ENCODE measurements at places on chromosomes 6 and 20.

GRCh38 chr6:89356642-89357170, 4.2 kb upstream of the UBE2J1 start:
- no peaks in the 10 kb centered on the region for H3K27me3 ChIP-seq
- H3K36me3 ChIP-seq = peaks cover 5% of the 10 kb centered on the region
- peak overlapping the region; percentile 84 for H3K4me3 ChIP-seq
- peaks cover 37% of the 10 kb centered on the region for H3K4me1 ChIP-seq
- peak overlapping the region; percentile 66 for H3K27ac ChIP-seq
- DNase-seq = no peak

- peaks cover 4% of the 10 kb centered on the region for H3K27me3 ChIP-seq
- no peak overlapping the region for H3K4me3 ChIP-seq
- DNase-seq = no peak
- no peaks in the 10 kb centered on the region for H3K36me3 ChIP-seq
These were observed 50.0 kb downstream of the CDH26 start for GRCh38 chr20:60008130-60008808.

DNA sequence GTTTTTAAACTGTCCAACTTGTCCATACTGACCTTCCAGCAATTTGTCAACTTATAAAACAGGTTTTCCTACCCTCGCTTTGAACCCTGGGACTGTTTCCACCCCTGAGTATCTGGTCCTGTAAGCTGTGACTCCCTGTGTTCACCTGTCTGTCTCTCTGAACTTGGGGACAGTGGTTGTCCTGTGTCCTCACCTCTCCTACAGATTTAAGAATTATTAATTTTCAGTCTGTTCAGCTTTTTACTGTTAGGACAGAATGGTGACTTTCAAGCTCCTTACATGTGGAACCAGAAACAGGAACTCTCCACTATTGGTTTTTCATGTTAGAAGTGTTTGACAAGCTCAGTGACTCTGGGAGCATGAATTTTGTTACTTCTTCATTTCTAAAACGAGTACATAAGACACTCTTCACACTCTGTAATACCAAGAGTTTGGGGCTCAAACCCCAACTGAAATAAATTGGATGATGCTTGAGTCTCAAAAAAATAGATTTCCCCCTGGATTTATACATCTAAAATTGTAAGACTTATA, 713.9 kb downstream of the COL12A1 start:
- no peak overlapping the region for H3K27ac ChIP-seq
- DNase-seq = no peak
- H3K27me3 ChIP-seq = no peaks in the 10 kb centered on the region
- no peak overlapping the region for H3K4me3 ChIP-seq

- H3K27ac ChIP-seq = no peak overlapping the region
- peaks cover 5% of the 10 kb centered on the region for H3K36me3 ChIP-seq
- DNase-seq = no peak
- no peak overlapping the region for H3K4me3 ChIP-seq
- H3K27me3 ChIP-seq = peaks cover 43% of the 10 kb centered on the region
These were observed 19.7 kb upstream of the OGFRL1 start for GRCh38 chr6:71268735-71269437.

GRCh38 chr20:62303340-62304226, 786 bp downstream of the ADRM1 start:
- H3K36me3 ChIP-seq = peaks cover 5% of the 10 kb centered on the region
- DNase-seq = peak; percentile 65
- no peaks in the 10 kb centered on the region for H3K27me3 ChIP-seq
- H3K4me1 ChIP-seq = peaks cover 32% of the 10 kb centered on the region

DNA sequence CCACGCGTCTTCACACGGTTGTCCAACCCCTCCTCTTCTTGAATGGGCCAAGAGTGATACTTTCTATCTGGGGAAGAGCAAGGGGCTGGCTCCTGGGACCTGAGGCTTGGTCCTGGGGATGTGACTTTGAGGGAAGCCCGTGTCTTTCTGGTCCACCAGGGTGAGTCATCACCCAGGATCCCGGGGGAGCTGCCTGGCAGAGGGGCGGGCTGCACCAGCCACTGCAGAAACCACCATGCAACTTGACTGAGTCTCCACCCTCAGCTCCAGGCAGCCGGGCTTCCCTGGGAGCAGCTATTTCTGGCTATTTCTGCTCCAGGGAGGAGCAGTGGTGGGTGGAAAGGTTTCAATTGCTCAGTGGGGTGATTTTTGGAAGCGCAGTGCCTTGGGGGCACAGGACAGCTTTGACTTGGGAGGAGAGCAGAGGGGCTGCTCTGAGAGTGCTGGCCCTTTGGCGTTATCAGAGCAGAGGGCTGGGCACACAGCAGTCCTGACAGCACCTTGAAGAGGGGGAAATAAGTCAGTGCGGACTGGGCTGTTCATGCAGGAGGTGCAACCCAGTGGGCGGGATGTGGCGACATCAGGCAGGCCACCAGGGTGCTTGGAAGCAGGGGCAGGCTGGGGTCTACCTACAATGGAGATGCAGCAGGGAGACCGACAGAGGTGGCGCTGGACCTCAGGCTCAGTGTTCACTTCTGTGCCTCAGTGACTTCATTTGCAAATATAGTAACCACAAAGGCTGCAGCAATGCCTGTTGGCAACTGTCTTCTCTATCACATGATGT, 45.1 kb upstream of the FAM83D start:
- peak overlapping the region; percentile 80 for H3K27ac ChIP-seq
- DNase-seq = peak; percentile 55
- H3K36me3 ChIP-seq = peaks cover 5% of the 10 kb centered on the region
- H3K4me1 ChIP-seq = peaks cover 64% of the 10 kb centered on the region
- peak overlapping the region; percentile 55 for H3K4me3 ChIP-seq

DNA sequence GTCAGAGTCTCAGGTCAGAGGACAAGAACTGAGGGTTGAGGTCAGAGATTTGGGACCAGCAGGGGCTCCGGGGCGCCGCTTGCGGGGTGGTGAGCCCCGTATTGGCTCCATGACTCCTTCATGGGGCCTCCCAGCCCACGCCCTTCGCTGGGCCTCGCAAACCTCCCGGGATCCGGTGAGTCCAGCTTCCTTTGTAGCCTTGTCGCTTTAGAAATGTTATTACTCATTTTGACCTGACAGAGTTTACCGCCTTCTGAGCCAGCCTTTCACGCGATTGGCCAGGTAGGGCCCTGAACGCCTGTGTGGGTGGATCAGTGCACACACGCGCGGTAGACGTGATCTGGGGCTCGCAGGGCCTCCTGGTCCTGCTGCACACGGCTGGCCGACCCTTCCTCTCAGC, 181.1 kb downstream of the ERMARD start:
- H3K27ac ChIP-seq = no peak overlapping the region
- no peak overlapping the region for H3K4me3 ChIP-seq
- peaks cover 20% of the 10 kb centered on the region for H3K27me3 ChIP-seq
- DNase-seq = no peak

DNA sequence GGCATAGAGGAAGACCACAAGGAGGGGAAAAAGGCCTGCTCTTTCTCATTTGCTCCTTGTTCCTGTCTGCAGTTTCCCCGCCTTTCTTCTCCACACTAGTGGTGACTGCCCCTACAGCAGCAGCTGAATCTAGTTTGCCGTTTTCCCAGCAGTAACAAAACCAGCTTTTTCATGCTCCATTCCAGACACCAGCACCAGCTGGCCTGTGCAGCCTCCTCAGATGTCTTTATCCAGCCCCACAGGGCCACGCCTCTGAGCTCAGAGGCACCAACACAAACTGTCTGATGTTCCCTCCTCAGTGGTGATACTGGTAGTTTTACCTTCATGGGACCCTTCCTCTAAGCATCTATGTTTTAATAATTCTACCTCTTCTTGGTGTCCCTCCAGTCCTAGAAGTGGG, 70.4 kb upstream of the SLC24A3 start:
- DNase-seq = no peak
- H3K27ac ChIP-seq = no peak overlapping the region
- no peaks in the 10 kb centered on the region for H3K4me1 ChIP-seq

DNA sequence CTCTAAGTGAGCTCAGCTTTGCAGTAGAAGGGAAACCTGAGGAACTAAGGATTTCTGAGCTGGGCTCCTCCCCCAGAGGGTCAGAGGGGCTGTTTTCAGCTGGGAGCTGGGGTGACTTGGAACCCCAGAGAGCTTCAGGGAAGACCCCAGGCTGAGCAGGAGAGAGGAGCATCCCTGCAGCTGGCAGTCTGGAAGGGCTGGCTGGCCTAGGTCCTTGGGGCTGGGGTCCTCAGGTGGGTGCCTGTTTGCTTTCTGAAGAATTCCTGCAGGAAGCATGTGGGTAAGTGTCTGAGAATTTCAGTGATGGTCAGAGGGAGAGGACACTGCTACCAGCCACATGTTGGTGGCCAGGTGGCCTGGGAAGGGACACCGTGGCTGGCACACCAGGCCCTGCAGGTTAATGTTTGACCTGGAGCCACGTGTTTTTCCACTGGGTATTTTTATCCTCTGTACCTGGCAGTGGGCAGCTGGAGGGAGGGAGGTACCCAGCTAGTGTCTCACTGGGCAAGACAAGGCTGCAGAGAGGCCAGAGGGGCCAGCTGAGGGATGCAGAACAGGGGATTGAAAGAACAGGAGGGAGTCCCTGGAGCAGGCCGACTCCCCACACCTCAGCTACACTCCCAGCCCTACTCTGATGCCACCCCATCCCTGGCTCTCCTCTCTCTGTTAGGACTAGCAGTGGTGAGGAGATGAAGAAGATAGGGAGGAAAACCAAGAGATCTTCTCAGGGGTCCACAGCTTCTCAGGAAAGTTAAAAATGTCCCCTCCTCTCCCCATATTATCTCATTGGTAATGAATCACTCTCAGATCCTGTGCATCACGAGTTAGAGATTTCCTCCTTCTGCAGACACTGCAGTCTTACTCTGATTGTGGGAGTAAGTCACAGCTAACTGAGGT, 143.6 kb downstream of the VEGFA start:
- H3K36me3 ChIP-seq = no peaks in the 10 kb centered on the region
- H3K27ac ChIP-seq = no peak overlapping the region
- H3K27me3 ChIP-seq = peaks cover 5% of the 10 kb centered on the region
- no peak overlapping the region for H3K4me3 ChIP-seq
- no peak for DNase-seq

- DNase-seq = no peak
- peaks cover 40% of the 10 kb centered on the region for H3K27me3 ChIP-seq
- H3K4me1 ChIP-seq = peaks cover 6% of the 10 kb centered on the region
- no peak overlapping the region for H3K4me3 ChIP-seq
- H3K27ac ChIP-seq = no peak overlapping the region
These were observed 66.1 kb downstream of the FAM50B start for GRCh38 chr6:3915076-3915791.
